Vagina (tissue), 2 donors: ENCODE measurements at places on chromosomes 4 and X.
A peak's percentile ranks its signal among the peaks of the same experiment; 100 is the strongest.

GRCh38 chr4:41211951-41212615 is 2.3 kb downstream of the APBB2 start:
- no peak for DNase-seq

- DNase-seq: no peak
Observed at GRCh38 chr4:8832113-8832915, 39.3 kb downstream of the HMX1 start.

DNA sequence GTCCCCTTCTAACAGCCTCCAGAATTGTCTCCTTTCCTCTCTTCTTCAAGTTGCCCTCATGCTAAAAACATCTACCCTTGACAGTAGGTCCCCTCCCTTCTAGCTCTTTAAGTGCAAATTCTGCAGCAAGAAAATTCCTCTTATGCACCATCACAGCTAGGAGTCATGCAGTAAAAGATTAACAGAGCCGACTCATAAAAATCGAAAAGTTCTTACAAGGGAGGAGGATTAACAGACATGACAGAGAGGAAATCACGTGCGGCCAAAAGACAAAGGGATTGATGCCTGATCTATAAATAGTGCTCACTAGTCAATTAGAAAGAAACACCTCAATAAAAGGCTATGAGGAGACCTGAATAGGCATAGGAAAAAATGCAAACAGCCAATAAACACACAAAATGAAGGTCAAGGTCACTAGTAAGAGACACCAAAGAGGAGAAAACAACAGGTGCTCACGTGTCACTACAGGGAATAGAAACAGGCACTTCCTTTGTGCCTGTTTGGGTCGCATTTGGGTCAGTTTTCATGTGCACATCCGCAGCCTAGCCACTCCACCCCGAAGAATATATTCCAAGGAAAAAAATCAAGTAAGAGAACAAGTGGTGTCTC is 3.4 kb downstream of the RNF212 start:
- peak; percentile 16 for DNase-seq

GRCh38 chr4:15774020-15774420 is 4.1 kb upstream of the CD38 start:
- no peak for DNase-seq

DNA sequence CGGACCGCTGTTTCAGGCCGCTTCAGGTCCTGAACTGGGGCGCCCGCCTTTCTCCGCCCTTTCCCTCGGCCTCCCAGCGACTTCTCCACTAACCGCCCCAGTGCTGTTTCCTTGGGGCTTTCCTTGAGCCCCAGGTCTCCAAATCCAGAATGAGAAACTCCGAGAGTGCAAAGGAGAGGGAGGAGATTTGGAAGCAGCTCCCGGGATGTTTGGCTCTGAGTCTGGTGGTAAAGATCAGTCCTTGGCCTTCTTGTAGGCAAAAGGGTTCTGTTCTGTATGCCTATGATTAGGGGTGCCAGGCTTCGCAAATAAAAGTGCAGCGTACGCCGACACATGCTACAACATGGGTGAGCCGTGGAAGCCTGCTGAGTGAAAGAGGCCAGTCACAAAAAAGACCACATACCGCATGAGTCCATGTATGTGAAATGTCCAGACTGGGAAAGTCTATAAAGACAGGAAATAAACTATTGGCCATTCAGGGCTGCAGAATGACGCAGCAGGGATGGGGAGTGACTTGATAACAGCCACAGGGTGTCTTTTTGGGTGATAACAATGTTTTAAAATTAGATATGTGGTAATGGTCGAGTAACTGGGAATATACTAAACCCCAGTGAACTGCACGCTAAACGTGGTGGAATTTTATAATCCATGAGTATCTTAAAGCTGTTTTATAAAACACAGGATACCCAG is 99.8 kb downstream of the TRAPPC11 start:
- DNase-seq: no peak

DNA sequence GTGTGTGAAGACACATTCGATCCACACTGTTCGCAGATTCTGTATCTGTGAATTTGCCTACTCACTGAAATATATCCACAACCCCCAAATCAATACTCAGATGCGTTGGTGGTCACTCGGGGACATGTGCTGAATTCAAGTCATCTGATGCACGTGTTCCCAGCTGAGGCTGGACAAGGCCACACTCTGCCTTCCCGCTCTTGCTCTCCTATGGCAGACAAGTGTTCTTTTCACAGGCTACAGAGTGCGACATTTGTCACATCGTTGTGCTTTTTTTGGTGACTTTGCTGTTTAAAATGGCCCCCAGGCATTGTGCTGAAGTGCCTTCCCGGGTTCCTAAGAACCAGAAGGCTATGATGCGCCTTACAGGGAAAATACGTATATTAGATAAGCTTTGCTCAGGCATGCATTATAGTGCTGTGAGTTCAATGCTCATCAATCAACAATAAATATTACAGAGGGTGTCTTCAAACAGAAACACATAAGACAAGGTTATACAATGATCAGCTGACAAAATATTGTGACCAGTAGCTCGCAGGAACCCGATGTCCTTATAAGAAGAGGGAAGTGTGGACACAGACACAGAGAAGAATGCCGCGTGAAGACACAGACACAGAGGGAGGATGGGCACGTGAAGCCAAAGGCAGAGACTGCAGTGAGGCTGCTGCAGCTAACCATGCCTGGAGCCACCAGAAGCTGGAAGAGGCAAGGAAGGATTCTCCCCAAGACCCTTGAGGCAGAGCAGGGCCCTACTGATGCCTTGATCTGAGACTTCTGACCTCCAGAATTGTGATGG is 42.0 kb downstream of the IRF2 start:
- no peak for DNase-seq

DNA sequence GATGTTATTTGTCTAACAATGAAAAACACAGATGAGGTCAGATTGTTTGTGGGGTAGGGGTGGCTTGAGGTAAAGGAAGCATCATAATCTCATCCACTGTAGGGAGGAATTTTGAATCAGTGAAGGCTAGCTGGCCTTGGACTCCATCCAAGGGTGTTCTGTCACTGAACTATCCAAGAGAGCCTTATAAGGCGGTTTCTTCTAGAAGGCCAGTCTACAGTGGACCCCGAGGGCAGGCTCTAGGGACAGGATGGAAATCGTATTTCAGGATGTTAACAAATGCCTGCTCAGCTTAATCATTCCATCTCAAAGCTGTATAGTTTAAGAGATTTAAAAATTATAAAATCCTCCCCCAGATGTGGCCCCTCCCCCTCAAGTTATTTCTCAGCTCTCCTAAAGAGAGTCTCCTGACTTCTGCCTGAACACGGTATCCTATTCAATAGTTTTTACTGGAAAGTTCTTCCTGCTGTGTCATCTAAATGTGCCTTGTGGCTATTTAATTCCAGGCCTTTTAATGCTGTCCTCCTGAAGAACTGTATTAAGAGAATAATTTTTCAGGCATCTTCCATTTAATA is 8.0 kb downstream of the IGFBP7 start:
- no peak for DNase-seq

GRCh38 chrX:11531226-11531625 is 134.5 kb downstream of the ARHGAP6 start:
- no peak for DNase-seq

DNA sequence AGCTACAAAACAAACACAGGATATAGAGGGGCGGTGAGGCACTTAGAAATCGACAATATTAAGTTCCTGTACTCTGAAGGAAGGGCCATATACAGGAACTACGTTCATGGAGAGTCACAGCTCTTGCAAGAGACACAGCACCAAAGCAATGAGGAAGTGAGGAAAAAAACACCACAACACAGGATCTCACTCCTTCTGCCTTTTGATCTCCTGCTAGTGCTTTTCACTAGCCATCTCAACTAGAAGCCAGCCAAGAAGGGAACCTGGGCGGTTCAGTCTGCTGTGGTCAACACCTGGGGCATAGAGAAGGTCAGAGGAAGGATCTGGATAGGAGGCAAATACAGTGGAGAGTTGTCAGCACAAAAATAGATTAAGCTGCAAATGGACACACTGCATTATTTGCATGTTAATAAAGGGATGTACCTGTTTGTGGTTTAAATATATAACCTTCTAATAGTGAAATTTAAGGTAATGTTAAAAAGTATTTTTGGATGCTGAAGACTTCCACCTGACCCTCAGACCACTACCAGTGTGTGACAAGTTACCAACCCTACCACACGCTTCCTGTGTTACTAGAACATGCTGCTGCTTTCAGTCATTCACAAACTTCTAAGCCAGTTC is 104.6 kb downstream of the DTHD1 start:
- DNase-seq: no peak

DNA sequence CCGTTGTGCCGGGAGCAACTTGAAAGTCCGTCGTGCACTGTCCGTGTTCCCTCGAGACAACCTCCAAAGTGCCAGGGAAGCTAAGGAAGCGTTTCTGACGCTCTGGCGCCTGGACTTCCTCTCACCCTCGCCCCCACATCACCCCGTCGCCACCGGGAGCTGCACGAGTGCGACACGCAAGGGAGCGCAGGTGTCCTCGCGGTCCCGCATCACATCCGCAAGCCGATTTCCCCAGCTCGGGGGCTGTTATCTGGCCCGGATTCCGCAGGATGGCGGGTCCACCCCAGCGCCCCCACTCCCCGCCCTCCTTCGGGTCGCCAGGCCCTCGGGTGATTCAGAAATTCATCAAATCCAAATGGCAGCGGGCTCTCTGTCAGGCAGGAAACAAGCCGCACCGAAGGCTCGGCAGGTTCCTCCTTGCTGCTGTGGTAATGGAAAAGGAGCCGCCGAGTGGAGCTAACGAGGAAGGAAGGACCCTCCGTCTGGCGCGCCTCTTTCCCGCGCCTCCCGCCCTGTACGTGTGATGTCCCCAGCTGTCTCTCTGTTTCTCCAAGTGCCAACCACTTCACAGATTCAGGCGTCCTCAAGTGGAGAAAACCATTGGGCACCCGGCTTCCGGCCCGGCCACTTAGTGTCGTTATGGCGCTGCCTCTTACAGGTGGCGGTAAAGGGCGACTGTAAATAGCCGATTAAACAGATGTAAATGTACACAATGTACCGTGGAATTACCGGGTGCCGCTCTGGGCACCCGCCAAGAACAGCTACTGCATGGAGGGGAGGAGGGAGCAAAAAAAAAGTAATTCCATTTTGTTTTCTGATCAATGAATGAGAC is 921 bp upstream of the SETD7 start:
- no peak for DNase-seq

DNA sequence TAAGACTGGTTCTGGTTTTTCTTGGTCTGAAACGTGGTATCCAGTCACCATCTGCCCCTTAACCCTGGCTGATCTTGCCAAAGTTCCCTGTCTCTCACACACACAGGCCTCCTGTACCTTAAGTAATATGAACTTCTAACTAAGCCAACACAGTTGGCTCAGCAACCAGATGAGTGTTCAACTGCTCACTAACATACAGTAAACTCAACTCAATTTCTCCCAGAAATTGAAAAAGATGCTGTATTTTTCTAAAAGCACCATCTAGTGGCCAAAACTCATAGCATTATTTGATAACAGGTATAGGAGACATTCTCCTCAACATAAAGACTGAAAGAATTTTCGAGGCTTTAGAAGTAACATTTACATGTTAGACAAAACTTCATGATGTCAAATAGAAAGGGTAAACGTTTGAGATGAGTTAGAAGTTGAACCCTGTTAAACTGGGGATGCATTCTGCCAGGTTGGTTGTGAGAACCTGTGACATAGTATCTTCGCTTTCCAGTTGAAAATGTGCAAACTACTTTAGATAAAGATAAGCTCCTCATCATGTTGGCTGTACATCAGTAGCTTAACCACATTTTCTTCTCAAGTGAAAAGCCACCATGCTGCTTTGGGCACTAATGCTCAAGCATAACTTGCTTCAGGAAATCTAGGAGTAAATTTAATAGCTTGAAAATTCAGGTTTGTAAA is 31.2 kb downstream of the CCNI start:
- DNase-seq: no peak

DNA sequence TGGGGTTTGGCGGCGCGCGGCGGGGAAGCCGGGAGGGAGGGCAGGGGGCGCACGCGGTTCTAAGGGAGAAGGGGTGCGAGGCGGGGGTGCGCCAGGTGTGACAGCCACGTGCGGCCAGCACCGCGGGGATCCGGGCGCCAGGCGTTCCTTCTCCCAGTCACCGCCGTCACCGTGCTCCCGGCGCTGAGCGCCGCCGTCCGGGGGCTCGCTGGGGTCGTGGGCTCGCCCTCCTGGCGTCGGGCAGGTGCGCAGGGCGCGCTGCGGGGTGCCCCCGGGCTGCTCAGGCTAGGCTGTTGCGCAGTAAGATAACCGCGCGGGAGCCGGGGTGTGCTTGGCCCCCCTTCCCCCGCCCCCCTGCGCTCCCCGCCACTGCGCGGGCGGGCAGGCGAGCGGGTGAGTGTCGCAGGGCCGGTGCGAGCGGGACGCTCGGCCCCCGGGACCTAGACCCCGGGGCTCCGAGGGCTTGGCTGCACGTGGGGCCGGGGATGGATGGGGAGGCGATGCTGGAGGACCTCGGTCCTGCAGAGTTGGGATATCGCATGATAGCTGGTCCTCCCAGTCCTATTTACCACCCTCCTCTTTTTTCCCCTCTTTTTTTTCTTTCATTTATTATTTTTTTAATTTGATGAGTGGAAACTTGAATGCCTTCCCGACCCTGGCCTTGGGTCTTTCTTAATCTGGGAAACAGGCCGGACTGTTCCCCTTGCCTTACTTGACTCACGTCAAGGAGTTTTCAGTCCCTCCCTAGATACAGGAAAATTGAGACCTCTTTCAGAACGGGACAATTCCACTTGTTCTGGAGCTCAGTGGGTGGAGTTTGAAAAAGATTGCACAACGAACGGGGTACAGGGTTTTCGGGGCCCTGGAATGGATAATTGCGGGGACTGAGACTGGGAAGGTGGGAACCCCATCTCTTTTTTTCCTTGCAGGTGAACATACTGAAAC is 797 bp downstream of the TXLNG start:
- no peak for DNase-seq

GRCh38 chr4:149999485-150000074 is 78.7 kb upstream of the DCLK2 start:
- no peak for DNase-seq

DNA sequence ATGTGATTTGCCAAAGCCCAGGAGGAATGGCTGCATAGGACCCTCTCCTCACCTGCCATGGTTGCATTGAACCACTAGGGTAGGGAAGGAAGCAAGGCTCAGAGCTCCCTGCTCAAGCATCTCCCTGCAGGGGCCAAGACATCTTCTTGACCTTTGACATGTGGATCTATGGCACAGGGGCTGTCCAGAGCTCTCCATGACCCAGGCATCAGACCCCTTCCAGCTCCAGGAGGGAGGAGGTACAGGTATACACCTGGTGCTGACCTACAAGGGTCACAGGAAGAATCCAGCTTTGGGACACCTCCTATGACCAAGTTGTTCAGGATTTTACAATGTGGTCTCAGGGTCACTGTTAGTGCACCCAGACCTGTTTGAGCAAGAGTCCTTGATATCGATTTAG is 23.2 kb upstream of the ASMTL start:
- DNase-seq: no peak

GRCh38 chr4:76385974-76386373 is 35.0 kb downstream of the CCDC158 start:
- DNase-seq: no peak

- DNase-seq: no peak
Observed at GRCh38 chrX:15384304-15384703, at the start of gene VEGFD. TSS of gene VEGFD (minus strand) at chrX:15384413. CDS start at chrX:15383946, 467 bp downstream.

DNA sequence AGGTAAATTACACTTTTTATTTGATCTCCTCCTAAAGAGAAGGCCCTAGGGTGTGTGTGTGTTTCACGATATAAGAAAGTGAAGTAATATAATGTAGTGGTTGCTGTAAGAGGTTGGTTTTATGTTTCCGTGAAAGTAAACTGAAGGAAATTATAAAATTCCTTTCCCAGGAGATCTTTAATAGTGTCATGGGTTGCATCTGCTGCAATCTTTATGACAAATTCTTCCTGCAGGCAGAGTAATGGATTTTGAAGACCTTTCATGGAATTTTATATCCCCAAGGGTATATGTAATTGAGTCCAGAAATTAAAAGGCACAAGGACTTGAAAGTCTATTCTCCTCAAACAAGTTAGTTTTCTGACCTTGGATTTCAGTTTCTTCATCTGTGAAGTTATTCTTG is 538.6 kb downstream of the ANKRD50 start:
- no peak for DNase-seq
